ENCODE measurements at places on chromosomes 13 and 19.

DNA sequence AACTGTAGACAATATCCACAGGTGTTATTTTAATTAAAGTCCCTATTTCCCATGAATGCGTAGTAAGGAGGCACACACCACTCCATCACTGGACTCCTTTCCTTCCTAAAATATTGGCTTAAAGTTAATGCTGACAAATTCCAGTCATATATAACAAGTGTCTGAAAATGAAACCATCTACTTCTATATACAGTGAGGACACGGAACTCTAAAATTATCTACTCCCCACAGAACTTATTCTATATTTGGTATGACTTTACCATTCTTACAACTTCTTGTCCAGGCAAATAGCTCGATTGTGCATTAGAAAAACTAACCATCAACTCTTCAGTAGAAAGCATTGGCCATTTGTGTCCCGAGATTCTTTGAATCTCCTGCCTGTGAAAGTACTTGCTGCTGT lies 1560.2 kb downstream of the EFNB2 start:
- DNase-seq, result no peak

DNA sequence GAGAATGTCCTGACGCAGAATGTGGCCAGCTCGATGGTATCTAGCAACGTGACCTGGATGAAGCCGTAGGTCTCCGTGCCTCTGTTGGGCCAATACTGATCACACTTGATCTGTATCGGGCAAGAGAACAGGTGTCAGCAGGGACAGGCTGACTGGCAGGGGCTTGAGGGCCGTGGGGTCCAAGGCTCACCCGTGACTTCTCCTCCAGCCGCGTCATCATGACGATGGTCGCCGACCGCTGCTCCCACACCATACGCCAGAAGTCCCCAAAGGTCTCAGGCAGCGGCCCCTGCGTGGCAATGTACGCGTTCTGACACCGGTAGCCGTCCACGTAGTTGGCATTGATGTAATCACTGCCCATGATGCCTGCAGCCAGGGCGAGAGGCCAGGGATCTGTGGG lies 126.2 kb downstream of the PTPRS start:
- DNase-seq, result no peak

GRCh38 chr13:105920370-105920769 lies 615.1 kb downstream of the EFNB2 start:
- DNase-seq, result no peak

DNA sequence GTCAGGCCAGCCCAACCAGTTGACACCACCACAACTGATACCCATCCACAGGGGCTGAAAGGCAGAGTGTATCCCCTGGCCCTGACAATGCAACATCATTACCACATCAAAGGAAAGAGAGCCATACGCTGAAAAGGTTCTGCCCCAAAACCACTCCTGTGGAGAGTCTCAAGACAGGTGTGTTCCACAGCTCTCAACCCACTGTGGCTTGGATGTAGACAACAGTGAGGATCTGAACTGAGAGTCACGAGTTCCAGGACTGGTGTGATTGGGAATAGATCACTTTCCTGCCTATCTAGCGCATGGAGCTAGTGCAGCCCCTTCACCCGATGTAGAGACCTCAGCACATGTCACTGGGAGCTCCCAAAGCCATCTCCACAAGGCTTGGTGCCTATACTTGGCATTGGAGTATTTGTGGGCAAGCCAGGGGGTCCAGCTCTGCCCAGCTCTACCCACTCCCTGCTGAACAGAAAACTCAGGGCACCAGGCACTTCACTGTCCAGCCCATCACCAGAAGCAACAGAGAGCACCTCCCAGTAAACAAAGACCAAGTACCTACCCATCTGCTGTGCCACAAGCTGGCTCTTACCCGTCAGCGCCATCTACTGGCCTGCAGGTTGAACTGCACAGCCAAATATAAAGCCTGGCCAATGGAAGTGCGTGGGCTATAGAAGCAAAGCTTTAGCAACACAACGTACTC lies 579.5 kb downstream of the UQCRFS1 start:
- DNase-seq, result peak; percentile 73

DNA sequence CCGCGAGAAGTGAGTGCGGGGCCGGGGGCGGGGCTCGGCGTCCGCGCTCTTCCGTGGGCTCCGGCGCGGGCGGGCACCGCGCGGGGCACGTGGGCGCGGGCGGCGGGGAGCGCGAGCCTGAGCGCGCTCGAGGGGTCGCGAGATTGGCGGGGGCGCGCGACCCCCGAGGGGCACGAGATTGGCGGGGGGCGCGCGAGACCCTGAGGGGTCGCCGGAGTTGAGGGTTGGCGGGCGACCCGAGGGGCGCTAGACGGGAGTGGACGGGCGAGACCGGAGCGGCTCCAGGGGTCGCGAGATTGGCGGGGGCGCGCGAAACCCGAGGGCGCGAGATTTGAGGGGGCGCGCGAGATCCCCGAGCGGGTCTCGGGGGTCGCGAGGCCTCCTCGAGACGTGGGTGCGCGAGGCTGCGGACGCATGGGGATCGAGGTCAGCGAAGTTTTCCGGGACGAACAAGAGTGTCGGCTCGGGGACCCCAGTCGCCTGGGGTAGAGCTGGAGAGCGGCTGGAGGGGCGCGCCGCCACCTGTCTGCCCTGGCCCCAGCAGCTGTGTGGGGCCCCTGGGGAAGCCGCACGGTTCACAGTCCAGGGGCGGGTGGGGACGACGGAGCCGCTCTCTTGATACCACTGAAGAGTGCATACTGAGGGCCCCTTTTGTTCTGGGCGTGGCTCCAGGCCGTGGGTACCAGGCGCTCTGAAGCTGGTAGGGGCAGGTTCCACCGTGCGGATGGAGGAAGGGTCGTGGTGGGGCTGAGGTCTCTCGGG lies 682 bp downstream of the SSBP4 start:
- DNase-seq, result no peak

- DNase-seq, result no peak
Observed at GRCh38 chr13:31943591-31943990, 88.0 kb upstream of the FRY start.

- DNase-seq, result peak; percentile 33
Observed at GRCh38 chr13:52850396-52851136, 2.1 kb upstream of the PCDH8 start.

DNA sequence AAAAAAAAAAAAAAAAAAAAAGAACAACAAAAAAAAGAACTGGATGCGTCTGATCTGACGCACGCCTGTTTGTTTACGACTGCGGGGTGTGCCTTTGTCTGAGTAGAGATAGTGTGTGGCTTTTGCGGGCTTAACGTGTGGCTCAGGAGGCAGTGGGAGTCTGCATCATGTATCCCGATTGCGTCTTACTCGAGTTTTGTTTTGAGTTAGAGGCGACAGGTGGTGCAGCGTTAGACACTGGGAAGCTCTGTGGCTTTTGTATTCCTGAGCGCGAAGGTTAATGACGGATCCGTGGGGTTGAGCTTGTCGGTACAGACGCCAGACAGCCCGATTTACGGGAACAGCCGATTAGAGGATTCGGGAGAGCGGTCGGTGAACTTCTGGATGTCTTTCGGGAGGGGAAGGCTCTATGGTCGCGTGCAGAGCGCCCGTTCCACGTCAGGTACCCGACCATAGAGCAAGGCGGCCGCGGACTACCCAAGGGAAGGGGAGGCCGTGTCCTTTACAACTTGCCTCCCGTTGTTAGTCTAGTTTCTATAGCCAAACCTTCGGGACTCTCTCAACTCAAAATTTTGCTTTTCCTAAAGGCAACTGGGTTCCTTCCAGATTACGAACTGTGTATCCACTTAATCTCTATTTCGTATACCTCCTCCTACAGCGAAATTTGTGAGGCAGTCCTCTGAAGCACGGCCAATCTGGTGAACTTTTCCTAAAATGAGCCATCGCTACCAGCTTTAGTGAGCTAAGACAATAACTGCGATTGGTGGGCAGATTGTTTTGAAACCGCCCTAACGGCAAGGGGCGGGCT lies 926 bp upstream of the HNRNPUL1 start:
- DNase-seq, result no peak

DNA sequence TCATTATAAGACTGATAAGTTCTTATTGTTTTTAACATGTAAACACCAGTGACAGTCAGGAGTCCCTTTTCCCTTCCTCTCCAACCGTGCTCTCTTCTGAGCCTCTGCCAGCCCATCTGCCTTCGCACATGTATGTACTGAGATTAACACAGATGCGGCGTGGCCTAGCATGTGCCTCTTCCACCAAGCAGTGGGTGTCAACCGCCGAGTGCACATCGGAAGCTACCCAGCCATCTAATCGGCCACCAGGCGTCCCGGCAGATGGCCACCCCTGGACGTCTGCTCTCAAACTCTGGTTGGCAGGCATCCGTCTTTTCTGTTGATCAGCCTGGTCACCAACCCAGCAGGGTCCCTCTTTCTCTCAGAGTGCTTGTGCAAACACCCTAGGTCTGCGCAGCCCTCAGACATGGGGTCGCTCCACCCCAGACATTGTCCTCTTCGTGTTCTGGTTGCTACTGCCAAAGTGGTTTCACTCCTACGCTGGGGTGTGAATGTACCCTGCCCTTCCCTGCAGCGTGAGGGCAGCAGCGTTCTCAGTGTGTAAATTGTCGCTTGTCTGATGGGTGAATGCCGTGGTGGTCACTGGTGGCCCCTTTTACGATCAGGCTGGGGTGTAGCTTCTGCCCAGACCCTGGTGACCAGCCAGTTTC lies 57.7 kb upstream of the LDLR start:
- DNase-seq, result no peak

DNA sequence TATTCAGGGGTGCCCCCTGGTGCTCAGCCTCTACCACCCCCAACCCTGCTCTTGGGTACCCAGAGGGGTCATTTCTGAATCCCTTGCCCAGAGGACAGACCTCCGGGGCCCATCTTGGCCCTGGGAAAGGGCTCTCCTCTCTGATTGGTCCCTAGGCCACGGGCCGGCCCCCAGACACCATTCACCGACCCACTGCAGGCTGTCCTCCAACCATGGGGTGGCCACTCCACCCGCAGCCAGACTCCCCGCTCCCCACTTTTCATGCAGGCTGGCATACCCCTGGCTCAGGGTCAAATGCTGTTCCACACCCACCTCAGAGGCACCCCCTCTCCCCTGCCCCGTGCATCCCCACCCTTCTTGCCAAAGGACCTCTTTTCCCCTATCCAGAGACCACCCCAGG lies 14.8 kb downstream of the SMIM24 start:
- DNase-seq, result no peak

DNA sequence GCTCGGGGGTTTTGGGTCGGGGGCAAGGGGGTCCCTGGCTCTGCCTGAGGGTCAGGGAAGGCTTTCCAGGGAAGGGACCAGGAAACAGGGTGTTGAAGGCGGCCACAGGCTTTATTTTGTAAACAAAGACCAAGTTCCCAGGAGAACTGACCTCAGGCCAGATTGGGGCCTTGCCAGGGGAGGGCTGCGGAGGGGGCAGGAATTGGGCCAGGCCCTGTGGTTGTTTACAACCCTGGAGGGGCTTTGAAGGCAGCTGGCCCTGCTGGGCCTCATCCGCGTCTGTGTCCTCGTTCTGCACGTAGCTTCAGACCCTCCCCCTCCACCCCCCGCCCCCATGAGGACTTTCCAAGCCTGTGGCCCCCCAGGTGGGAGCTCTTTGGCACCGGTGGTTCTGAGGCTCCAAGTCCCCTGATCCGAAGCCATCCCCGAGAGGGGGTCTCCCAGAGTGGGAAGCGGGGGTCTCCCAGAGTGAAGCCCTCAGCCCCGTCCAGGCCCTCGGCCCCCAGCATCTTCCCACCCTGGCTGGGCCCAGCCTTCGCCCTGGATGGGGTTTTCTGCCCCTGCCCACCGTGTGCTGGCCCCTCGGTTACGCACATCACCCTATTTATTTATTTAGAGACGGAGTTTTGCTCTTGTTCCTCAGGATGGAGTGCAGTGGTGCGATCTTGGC lies 13.5 kb upstream of the BSG start:
- no peak for DNase-seq

DNA sequence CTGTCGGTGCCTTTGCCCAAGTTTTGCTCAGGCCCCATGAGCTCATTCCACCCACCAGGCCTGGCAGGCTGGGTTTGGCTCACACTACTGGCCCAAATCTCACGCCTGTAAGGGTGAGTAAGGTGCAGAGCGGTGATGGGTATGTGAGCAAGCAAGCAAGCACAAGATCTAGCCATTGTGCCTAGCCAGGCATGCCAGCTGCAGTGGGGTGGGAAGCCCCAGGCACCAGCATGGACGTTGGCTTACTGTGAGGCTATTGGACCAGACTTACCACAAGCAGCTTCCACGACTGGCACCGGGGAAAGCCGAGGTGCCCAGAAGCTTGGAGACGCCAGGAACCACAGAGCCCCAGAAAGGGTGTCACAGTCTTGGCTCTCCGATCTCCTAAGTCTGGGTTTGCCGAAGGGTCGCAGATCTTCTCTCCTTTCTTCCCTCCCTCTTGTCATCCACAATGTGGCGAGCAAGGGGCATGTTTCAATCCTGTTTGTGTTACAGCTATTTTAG lies 2659.4 kb upstream of the PCDH20 start:
- peak; percentile 70 for DNase-seq

- no peak for DNase-seq
Observed at GRCh38 chr13:45464141-45464686, 525 bp upstream of the COG3 start.

DNA sequence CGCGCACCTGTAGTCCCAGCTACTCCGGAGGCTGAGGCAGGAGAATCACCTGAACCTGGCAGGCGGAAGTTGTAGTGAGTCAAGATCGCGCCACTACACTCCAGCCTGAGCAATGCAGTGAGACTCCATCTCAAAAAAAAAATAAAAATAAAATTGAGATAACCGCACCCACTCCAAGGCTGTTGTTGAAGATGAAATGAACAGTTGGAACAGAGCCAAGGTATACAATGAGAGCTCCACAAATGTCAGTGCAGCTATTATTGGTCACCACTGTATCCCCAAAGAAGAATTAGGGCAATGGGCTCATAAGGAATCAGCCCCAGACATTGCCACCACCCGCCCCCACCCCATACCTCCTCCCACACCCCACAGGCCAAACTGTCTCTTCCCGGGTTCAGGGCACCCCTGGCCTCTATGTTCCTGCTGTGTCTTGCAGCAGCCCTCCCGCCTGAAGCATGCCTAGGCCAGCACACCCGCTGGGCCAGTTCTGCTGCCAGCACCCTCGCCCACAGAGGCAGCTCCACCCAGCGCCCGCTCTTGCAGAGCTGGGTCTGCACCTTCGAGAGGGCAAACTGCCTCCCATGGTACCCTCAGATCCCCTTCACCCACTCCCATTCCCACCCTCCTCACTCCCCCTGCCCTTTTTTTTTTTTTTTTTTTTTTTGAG lies 3.5 kb upstream of the S1PR5 start:
- no peak for DNase-seq

- peak; percentile 8 for DNase-seq
Observed at GRCh38 chr13:95185311-95185710, 115.9 kb downstream of the ABCC4 start.

DNA sequence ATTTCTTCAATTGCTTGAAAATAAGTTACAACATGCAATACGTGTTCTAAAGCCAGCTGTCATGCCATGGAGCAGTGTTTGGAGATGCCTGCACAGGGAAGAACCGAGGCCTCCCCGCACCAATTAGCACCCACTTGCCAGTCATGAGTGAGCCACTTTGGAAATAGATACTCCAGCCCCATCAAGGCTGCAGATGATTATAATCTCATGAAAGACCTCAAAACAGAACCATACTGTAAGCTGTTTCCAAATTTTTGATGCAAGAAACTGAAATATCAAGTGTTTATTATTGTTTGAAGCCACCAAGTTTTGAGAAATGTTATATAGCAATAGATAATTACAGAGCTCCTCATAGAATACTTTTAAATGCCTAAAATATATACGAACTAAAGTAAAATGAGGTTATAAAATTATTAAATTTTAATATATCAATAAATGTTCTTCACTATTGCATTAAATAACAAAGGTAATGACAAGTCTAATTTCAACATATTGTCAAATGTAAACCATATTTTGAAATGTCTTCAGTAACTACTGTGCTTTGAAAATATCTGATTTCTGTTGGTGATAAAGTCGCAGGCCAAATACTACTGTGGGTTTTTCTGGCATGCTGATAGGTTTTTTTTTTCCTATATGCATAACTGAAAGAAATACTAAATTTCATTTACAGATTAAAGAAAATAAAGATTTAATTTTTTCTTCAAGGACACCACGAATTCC lies 43.0 kb downstream of the DIAPH3 start:
- no peak for DNase-seq

Data from NCI-H1105 treated with DMSO at 0.1 percent for 48 hours (cell line).